ENCODE measurements at places on chromosomes 5 and 9.

GRCh38 chr9:123044586-123044985, 11.1 kb downstream of the GPR21 start:
- no peak for DNase-seq

GRCh38 chr5:78505860-78506259, 142.7 kb downstream of the LHFPL2 start:
- no peak for DNase-seq

GRCh38 chr5:45508135-45508534, 188.0 kb downstream of the HCN1 start:
- no peak for DNase-seq

DNA sequence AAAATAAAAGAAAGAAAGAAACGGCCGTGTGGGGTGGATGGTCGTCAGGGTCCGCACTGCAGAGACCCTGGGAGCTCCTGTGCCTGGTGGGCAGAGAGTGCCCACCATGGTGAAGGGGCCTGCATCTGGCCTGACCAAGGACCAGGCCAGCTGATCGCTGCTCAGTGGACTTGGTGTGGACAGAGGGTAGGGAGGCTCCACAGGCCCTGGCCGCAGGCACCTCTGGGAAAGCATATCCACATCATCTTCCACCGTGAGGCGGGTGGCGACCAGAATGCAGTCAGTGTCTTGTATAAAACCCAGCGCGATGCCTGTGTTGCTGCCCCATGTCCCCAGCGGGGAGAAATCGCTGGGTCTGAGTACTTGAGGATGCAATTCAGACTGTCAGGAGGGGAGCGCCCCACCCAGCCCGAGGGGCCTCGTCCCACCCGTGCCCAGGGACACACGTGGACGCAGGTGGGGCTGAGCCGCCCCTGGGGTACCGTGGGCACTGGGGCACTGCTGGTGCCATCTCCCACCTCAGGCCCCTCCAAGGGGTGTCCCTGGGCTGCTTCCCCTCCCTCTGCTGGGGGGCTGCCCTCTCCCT, 27.8 kb upstream of the SLC6A19 start:
- no peak for DNase-seq

DNA sequence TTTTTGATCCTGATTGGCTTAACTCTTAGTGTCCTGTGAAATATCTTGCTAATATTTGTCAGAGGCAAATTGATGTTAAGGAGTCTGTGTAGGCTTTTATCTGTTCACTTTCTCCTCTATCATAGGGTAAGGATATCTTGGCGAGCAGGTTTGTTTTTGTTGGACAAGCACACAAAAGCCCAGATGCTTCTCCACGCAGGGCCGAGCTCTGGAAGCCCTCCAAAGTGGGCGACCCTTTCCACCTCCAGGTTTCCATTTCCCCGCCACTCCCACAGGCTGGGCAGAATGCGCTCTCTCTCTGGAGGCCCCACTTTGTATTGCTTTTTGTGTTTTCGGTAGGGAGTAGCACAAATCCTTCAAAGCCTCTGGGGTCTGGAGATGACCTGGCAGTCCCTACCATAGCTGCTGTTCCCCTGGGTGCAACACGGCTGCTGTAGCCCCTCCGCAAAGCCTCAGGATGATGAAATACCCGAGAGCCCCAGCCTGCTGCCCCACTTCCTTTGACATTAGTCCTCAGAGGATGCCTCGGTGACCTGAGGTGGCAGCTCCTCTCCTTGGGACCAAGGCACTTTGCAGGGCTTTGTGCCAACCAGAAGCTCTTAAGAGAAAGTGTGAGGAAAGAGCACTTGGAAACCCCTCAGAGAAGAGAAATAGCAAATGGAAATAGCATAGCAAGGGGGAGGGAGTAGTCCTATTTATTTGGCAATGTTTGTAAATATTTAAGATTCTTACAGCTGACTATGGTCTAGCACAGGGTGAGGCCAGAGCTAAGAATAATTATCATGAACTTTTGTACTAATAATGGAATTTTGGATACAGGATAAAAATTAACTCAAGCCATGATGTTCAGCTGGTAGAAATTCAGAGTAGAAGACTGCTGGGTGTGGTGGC, 122.8 kb downstream of the ARHGEF28 start:
- DNase-seq: no peak

GRCh38 chr5:8434501-8434900, 565.6 kb downstream of the MTRR start:
- DNase-seq: no peak

GRCh38 chr9:136020206-136020605, 59.0 kb upstream of the UBAC1 start:
- DNase-seq: no peak

DNA sequence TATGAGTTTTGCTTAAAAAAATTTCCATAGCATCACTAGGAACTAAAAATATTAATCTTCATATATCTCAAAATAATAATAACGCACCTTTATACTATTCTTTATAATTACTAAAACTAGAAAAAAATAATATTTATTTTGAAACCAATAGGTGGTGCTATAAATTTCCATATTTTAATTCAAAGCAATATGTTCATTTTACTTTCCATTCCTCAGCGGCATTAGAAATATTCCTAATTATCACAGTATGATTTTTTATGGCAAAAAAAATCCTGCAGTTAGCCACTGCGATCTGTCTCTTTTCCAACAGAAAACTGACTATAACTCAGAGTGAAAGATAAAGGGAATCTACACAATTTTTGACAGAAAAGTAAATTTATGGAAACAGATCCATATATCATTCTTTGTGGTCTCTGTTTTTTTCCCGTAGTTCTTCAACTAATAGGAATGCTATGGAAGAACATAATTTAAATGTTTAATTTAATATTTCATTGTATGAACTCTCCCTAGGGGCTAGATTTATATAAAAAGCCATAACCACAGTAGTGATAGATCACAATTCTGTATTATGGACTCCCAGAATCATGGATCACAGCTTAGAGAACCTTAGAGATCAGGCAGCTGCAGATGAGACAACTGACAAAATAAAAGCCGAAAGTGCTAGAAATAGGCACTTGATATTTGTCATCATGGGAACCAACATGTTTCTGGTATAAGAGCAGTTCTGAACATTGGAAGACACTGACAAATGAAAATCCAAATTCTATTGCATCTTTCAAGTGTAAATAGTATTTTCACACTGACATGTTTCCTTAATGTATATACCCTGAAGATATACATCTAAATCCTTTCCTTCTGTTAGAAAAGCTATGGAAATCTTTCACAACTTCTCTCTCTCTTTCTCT, 167.7 kb upstream of the MPDZ start:
- no peak for DNase-seq

DNA sequence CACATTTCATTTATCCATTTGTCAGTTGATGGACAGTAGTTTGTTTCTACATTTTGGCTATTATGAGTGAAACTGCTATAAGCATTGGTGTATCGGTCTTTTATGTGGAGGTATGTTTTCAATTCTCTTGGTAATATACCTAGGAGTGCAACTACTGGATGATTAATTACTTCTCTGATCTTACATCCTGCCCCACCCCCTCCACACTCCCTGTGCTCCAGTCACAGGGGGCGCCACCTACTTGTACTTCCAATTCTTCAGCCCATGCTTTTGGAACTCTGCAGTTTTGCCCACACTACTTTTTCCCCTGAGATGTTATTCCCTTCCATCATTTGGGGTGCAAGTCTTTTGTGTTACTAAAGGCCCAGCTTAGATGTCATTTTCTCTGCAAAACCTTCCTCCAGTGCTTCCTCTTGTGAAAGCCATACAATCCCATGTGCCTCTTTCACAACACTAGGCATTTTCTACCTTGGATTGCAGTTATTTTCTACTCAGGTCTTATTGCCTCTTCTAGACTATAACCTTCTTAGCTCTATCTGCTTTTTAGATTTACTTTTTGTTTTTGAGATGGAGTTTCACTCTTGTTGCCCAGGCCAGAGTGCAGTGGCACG, 42.1 kb downstream of the SEC61B start:
- peak; percentile 16 for DNase-seq

- DNase-seq: no peak
Observed at GRCh38 chr5:9947944-9948343, 301.7 kb downstream of the ATPSCKMT start.

- no peak for DNase-seq
Observed at GRCh38 chr9:89428901-89429890, 68.7 kb downstream of the SEMA4D start.

DNA sequence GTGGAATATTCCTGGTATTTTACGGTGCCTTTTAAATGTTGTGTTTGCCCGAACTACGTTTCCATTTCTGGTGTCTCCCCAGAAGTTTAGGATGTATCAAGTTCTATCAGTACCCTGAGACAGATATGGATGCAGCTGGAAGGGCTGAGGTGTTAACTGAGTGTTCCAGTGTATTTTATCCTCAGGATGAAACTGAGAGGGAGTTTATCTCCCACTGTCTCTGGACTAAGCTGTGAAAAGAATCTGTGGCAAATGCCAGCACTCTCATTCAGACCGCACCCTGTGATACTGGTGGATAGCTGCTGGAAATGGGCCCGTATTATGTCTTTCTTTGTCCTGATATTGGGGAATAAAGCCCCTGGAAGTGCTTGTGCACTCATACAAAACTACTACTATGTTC, 887.2 kb upstream of the TYRP1 start:
- no peak for DNase-seq

DNA sequence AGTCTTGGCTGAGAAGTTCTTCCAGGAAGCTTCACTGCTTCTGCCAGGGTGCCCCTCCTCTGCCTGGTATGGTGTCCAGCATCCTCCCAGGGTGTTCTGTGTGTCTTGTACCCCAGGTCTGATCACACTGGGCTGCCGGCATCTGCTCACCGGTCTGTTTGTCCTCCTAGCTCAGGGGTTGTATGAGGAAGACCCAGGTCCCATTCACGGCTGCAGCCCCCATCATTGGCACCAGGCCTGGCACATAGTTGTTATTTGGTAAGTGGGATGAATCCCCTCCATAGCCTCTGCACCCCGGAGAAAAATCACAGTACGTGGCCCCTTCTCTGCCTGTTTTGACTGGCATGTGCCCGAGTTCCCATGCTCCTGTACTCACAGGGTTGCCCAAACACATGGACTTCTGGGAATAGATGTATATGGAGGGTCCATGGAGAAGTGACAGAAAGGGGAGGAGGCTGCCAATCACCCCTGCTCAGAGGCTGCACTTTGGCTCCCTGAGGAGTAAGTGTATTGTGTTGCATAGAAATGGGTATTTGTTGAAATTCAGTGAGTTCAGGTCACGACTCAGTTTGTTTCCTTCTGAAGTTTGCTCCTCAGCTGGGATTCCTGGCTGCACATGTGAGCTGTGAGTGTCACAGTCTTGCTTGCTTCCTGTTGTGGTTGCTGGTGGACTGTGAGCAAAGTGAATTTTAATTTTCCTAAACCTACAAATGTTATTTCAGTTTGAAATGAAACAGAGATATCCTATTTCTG, 96.2 kb downstream of the HSPA4 start:
- DNase-seq: no peak

GRCh38 chr9:93702261-93702660, 125.9 kb downstream of the PHF2 start:
- no peak for DNase-seq

DNA sequence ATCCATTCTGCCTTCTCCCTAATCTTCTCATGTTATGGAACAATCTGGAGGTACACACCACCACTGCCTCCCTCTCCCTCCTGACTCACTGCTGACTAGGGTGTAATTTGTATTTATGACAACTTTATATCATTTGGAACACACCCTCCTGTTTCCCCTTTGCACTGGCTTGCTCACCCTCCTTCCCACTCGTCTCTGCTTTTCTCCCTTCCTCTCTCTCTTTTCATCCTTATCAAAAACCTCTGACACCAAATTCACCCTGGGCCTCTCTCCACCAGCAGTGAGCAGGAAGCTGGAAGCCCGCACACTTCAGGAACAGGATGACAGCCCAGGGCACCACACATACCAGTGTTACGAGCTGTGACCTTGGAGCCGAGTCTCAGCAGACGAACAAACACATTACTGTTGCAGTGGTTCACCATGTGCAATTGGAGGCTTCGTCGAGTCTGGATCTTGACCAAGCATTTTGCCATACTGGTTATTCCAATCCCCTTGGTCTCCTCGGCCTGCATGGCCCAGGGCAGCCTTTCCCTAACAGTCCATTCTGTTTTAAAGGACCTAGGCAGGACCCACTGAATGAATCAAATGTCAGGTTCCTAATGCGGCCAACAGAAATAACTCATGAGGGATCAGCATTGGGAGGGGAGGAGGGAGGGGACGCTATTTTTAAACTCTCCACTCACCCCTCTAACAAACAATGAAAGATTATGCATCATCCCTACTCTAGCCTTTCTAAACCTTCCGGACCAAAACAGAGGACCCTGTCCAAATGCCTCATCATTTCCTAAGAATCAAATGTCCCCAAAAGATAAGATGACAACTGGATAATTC, 203.9 kb upstream of the RASEF start:
- DNase-seq: no peak

DNA sequence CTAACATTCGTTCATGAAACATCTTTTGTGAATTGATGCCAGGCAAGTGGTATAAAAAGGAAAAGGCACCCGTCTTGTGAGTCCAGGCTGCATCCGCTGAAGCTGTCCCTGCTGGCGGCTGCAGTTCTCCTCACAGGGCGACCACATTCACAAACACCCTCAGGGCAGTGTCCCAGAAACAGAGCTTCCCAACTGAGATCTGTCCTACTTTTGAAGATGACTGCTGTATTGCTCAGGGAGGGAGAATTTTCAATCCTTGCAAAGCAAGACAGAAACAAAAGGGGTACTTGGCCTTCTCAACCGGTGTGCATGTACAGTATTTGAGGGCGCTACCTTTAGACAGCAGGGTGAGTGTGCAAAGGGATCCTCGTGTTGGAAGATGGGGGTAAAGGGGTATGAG, 316.1 kb downstream of the GADD45G start:
- no peak for DNase-seq

DNA sequence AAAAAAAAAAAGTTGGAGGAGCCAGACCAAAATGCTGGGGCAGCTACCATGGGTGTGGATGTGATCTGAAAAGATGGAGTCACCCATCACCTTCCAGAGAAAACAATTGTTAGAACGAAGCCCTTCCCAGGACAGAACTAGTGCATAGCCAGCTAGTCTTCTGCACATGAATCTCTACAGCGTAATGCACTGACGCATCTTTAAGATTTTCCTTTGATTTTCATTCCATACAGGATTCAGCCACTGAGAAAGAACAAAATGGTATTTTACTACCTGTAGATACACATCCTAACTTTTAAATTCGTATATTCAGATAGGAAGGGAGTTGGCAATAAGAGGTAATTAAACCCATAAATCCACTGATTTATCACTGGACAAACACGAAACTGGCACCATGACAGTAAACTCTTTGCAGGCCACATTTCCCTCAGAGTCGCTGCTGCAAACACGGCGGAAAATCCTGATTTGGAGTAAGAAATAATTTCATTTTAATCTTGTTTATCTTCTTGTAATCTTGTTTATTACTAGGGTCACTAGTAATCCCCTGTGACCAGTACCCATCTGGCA, 206.6 kb downstream of the SPOCK1 start:
- DNase-seq: no peak
